ENCODE measurements at places on chromosomes 3 and 15.

DNA sequence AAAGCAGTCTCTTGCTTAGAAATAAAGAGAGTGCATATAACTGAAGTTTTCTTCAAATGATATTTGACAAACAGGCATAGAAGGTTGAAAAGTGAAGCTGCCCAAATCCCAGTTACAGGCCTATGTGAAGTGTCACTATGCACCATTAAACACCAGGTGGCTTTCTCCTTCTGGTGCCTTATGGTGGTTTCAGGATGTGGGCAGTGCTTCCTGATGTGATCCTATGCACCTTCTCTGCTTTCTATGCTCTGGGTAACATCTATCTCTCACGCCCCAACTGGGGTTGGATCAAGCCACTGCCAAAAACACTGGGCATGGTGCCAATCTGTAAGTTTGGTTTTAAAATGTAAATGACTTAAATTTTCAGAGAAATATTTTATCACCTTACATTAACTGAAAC, 744.7 kb downstream of the TUSC7 start:
- DNase-seq, result no peak

DNA sequence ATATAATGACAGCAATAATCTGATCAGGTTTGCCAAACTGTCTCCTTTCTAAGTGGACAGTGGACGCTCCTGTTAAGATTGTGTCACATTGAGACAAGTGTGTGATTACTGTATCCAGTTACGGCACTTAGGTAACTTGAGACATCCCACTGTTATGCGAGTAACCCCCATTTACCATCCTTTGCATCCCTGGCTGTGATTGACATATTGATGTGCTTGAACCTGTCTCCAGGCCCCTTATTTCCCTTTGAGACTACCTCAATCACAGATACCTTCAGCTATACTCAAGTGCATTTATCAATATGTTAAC, 785.2 kb downstream of the NR2F2 start:
- DNase-seq, result no peak

DNA sequence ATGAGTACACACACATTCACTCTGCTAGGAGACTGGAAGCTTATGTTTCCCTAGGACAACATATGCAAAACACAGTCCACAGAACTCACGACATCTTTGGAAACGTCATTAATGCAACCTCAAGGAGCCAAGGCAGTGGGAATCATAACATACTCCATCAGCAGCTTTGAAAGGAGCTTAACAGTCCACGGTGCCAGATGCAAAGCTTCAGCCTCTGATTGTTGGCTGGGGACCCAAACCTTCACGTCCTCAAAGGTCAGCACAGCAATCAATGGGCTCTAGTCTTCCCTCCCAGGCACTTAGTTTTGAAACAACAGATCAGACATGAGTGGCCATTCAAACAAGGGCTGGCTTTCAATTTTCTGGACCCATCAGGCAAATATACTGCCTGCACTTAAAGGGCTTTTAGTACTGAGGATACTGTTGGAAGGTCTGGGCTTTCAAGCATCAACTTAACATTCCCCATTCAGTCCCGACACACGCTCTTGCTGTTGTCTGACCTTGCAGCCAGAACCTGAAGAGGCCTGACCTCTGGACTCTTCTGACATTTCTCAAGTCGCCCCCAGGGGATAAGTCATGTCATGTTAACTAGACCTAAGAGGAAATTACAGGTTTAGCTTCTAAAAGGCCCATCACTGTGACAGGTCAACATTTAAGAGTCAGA, 223.0 kb downstream of the PDZRN3 start:
- DNase-seq, result no peak

DNA sequence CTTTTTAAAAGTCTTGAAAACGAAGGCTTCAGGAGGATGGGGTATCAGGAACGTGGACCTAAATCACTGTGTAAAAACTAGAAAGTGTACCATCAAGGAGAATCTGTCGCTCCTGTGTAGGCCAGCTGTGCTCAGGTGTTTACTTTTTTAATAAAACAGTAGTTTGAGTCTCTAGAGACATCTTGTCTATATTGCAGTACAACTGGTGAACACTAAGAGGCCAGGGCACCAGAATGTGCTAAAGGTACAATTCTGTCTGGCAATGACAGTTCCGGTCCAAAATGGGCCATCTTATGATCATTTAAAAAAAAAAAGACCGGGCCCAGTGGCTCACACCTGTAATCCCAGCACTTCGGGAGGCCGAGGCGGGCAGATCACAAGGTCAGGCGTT, 61.8 kb upstream of the MCF2L2 start:
- DNase-seq, result no peak

- DNase-seq, result no peak
Observed at GRCh38 chr3:138323971-138324370, 5.7 kb downstream of the NME9 start.

- no peak for DNase-seq
Observed at GRCh38 chr3:67883766-67884165, 229.4 kb upstream of the SUCLG2 start.

- DNase-seq, result no peak
Observed at GRCh38 chr3:46091741-46092701, 64.7 kb upstream of the XCR1 start.

- DNase-seq, result no peak
Observed at GRCh38 chr3:128222796-128223385, 69.6 kb downstream of the EEFSEC start.

DNA sequence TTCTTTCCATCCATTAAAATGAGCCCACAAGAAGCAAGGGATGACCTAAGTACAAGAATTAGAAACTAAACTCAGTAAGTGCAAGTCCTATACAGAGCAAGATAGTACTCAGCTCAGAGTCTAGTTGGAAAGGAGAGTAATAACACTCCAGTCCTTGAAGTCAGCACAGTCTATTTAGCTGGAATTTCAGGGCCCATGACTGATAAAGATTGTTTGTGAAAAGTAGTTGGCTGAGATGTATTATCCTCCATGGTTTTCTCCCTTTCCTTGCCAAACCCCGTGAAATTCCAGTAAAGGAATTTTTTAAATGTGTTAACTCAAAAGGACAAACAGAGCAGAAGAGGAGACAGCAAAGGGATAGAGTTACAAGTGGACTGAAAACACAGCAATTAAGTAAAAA, 127.2 kb upstream of the STT3B start:
- DNase-seq, result no peak

- DNase-seq, result no peak
Observed at GRCh38 chr3:193585530-193585929, 7.5 kb upstream of the OPA1 start.

- no peak for DNase-seq
Observed at GRCh38 chr15:100687582-100688141, 85.3 kb downstream of the ASB7 start.

GRCh38 chr3:5185093-5185673, 2.3 kb upstream of the EDEM1 start:
- no peak for DNase-seq

- no peak for DNase-seq
Observed at GRCh38 chr3:100150473-100150872, 36.2 kb upstream of the FILIP1L start.

GRCh38 chr15:57611938-57612337, 20.2 kb downstream of the MYZAP start:
- no peak for DNase-seq

- DNase-seq, result no peak
Observed at GRCh38 chr3:106206146-106206545, 337.3 kb upstream of the CBLB start.

GRCh38 chr15:35986191-35986721, 440.3 kb upstream of the DPH6 start:
- DNase-seq, result no peak

DNA sequence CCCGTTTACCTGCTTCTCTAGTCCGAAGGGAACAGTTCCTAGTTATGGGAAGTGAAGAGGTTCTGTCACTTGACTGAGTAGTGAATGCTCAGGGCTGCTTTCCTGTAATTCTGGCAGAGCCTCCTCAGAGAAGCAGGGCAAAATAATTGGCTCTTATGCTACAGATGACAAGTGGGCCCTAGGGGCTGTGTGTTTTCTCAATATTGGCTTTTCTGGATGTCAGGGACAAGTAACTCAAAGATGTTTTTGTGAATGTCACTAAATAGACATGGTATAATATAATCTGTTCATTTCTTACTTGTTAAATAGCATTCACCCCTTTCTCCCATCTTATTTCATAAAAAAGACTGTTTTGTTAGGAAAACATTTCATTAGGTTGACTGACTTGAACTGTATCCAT, 40.1 kb downstream of the SGO1 start:
- DNase-seq, result no peak

- DNase-seq, result no peak
Observed at GRCh38 chr15:52220251-52220650, 29.1 kb upstream of the GNB5 start.

GRCh38 chr3:184234224-184234623, 4.8 kb downstream of the VWA5B2 start:
- no peak for DNase-seq

DNA sequence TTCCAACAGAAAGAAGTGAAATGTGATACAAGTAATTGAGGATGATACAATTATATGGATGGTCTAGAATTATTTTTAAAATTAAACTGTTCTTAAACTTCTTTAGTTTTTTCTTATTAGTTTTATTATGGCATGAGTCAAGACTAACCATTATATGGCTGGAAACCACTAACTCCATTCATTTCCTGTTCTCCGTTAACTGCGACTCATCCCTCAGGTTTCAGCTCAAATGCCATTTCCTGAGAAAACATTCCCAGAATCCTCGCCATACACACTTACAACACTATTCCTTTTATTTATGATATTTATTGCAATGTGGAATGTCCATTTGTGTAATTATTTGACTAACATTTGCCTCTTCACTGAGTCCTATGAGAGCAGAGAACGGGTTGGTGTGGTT, 394.1 kb downstream of the SOX2 start:
- DNase-seq, result no peak

DNA sequence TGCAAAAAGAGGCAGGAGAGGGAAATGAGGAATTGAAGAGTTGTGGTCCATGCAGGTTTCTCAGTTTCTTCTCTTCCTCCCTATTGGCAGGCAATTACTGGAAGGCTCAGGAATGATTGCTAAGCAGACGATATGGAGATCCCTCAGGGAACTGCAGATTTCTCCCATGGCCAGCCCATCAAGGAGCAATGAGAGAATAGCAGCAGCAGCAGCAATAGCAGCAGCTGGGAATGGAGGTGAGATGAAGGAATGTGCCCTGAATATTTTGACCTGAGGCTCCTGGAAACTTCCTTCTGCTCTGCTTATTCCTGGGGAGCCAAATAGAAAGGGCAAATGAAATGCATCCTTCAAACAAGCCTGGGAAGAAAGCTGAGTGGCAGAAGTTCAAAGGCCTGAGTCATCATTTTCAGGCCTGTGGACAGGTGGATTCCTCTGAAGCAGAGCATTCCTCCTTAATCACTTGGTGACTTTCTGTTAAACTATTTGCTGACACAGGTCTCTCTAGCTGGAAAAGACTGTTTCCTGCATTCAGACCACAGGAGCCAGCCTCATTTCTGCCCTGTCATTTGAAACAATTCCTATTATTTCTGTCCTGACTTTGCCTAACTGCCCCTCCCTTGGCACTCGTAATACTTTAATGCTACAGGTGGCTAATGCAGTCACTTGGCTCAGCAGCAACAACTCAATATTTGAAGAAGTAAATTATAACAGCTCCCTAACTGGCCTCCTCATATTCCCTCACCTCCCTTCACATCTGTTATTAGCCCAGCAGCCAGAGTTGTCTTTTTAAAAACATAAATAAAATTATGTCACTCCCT, 146.9 kb upstream of the GADL1 start:
- DNase-seq, result no peak

GRCh38 chr15:78204351-78205309, 29.7 kb downstream of the ACSBG1 start:
- DNase-seq, result no peak

GRCh38 chr3:132405188-132405587, 12.1 kb upstream of the DNAJC13 start:
- DNase-seq, result no peak

DNA sequence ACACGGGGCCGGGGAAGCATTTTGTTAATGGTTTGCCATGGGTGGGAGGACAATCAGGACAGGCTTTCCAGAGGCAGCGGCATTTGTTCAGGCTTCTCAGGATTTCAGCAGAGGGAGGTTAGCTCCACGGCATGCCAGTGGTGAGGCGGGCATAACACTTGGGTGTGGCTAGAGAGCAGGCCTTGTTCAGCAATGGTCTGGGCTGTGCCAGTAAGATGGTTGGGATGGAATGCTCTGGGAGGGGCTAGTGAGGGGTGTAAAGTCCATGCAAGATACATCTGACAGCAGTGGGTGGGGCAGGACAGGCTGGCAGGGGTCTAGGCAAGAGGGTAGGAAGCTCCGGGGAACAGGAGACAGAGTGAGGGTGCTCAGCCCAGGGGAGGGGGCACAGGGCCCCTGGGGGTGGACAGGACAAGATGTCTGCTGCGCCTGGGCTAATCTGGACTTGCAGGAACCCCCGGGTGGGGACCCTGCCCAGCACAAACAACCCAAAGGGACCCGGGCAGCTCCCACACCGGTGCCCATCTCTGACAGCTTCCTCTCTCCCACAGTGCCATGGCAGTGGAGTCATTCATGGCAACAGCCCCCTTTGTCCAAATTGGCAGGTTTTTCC, 8.4 kb downstream of the TMEM43 start:
- no peak for DNase-seq

DNA sequence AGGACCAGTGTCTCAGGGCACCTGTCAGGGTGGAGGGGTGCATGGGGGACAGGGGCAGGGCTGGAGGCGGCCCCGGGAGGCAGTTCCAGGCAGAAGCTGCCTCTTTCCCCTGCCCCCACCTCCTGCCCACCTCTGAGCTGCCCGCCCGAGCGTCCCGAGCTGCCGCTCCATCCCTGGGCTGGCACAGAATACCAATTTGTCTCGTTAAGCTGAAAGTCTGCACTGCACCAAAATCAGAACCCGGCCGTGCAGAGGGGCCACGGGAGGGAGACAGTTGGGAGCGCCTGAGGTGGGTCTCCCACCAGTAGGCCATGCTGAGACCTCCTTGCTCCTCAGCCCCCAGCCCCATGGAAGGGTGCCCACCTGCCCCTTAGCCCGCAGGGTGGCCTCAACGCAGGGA, 1.3 kb upstream of the ATP2B2 start:
- DNase-seq, result no peak

DNA sequence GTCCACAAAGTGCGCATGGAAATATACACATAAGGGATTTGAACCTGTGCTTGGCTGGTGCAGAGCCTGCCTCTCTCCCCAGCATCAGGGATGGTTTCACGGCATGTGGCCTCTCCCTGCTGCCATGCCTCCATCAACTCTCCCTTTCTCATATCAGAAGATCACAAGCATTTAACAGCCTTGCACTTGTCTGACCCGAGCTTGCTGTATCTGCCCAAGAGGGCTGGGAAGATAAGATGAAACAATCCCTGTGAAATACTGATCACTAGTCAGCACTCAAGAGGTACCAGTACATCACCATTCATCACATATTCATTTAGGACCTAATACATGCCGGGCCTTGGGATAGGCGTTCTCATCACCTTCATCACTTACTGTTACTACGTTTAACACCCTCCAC, 107.6 kb upstream of the ARHGEF3 start:
- no peak for DNase-seq
